Activated naive CD8-positive, alpha-beta T cell treated with anti-CD3 and anti-CD28 coated beads for 36 hours (primary cell): ENCODE measurements at places on chromosomes 6 and 20. TPM values are rescaled to one million over a fixed set of nuclear protein-coding genes. Genes with fewer than 3 reads are reported as not detected.

GRCh38 chr6:18352842-18353241 lies 34.3 kb upstream of the RNF144B start:
- no peaks in the 10 kb centered on the region for H3K4me1 ChIP-seq
- H3K4me3 ChIP-seq: no peak overlapping the region
- no peak overlapping the region for H3K27ac ChIP-seq
- no peak for DNase-seq
- peaks cover 18% of the 10 kb centered on the region for H3K27me3 ChIP-seq

DNA sequence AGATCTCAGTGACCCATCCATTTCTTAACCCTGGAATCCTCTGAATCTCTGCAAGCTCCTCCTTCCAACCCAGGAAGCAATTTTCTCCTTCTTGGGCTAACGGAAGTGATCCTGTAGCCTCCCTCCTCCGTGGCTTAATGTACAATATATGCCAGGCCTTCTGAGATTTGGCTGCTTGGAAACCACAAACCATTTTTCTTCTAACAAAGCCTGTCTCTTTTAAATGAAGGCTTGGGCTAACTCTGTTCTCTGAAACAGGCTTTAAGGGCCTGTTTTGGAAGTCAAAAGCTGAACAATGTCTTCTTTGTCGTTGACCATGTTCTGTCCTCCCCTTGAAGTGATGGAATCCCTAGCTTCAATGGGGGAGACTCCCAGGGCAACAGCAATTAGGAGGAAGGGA lies 14.9 kb downstream of the FYN start:
- peak overlapping the region; percentile 51 for H3K4me3 ChIP-seq
- DNase-seq: no peak

GRCh38 chr6:122609881-122610689 lies at the start of gene PKIB:
Gene PKIB (plus strand): TSS chr6:122610405. CDS start chr6:122717795, 107,390 bp downstream.
- peak within 1 kb of the TSS; percentile 80 for H3K4me3 ChIP-seq
- H3K36me3 ChIP-seq: no peaks in the 10 kb centered on the region
- H3K4me1 ChIP-seq: peaks cover 17% of the 10 kb centered on the region
- peaks cover 39% of the 10 kb centered on the region for H3K27me3 ChIP-seq
- no peak within 1 kb of the TSS for H3K27ac ChIP-seq
- DNase-seq: peak; percentile 72

- H3K27ac ChIP-seq: no peak overlapping the region
- peaks cover 24% of the 10 kb centered on the region for H3K4me1 ChIP-seq
Observed at GRCh38 chr6:143457563-143458359, 7.2 kb downstream of the PEX3 start.

DNA sequence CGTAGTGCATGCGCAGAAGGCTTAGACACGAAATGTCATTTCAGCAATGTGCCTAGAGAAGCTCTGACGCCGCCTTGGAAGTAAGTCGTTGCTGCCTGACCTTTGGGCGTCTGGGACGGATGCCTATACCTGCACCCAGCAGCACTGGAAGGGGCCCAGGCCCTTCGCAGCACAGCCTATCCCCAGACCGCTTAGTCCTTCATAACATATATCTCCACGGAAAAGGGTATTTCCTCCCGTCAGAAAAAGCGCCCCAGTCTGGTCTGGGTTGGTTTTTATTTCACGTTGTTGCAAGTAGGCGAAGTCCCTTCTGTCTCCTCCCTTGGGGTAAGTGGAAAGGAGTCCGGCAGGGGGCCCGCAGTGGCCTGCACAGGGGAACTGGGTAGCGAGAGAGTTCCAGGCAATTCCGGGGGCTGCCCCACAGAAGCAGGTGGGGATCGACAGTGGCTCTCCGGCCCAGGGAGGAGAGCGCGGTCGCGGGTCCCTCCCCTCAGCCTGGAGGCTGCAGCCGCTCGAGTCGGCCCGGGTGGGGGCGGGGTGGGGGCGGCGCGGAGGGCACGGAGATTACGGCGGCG lies 559 bp upstream of the EYA4 start:
- H3K36me3 ChIP-seq: no peaks in the 10 kb centered on the region
- no peak for DNase-seq
- H3K27ac ChIP-seq: no peak overlapping the region
- H3K4me3 ChIP-seq: no peak overlapping the region

DNA sequence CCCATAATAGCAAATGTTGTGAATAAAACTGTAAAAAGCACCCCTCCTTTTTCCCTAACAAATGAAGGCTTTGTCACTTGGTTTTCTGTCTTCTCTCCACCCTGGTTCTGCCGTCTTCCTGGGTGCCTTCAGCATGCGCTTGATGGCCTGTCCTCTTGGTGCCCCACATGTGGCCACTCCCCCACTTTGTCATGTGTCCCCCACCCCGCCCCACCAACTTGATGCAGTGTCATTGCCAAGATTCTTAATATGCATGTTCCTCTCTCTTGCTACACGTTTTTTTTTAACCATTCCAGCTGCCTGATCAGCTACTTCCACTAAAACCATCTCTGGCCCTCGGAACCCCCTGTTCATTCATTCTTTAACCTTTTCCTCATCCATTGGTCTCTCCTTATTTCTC lies 340.3 kb downstream of the QKI start:
- no peak overlapping the region for H3K4me3 ChIP-seq
- peaks cover 3% of the 10 kb centered on the region for H3K36me3 ChIP-seq
- no peak for DNase-seq
- peaks cover 36% of the 10 kb centered on the region for H3K27me3 ChIP-seq
- no peak overlapping the region for H3K27ac ChIP-seq
- peaks cover 14% of the 10 kb centered on the region for H3K4me1 ChIP-seq

DNA sequence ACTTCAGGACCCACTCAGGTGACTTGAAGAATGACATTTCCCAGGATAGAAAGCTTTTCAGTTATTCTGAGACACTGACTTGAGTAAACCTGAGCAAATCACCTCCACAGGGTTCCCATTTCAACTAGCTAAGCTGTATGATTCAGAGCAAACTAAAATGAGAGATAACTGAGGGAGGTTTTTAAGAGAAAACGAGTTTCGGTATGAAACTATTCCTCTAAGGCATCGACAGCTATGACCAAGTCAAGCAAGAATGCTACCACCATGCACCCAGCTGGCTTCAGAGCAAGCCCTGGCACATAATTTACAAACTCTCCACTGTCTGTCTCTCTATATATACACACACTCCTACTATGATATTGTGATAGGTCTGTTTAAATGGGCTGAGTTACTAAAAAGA lies 75.4 kb downstream of the PERP start:
- DNase-seq: no peak
- no peak overlapping the region for H3K4me3 ChIP-seq
- no peaks in the 10 kb centered on the region for H3K36me3 ChIP-seq

DNA sequence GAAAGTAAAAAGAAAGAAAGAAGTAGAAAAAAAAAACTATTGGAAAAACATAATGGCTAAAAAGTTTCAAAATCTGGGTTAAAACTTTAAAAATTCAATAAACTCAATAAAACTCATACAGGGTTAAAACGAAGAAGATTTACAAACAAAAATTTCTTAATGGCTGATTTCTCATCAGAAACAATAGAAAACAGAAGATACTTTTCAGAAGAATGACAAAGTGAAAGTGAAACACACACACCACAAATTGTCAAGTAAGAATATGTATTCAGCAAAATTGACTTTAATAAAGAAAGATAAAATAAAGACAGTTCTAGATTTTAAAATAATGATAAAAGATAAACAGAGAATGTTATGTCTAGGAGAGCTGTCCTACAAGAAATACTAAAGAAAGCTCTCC lies 618.9 kb upstream of the GJE1 start:
- H3K4me1 ChIP-seq: peaks cover 13% of the 10 kb centered on the region
- no peaks in the 10 kb centered on the region for H3K27me3 ChIP-seq
- H3K27ac ChIP-seq: peak overlapping the region; percentile 39
- H3K4me3 ChIP-seq: no peak overlapping the region

- H3K4me1 ChIP-seq: peaks cover 9% of the 10 kb centered on the region
- no peak overlapping the region for H3K27ac ChIP-seq
- H3K27me3 ChIP-seq: no peaks in the 10 kb centered on the region
- H3K4me3 ChIP-seq: no peak overlapping the region
Observed at GRCh38 chr20:41592516-41593216, 25.5 kb downstream of the CHD6 start.

Gene ISM1
- 3.4 TPM for total RNA-seq

Gene ENPP4
- 8.6 TPM for total RNA-seq

Gene OPN5
- not detected for total RNA-seq

Gene EGFL8
- total RNA-seq: 12.8 TPM
